ENCODE measurements at places on chromosomes 12 and 14. TPM values are rescaled to one million over a fixed set of nuclear protein-coding genes. Genes with fewer than 3 reads are reported as not detected.

DNA sequence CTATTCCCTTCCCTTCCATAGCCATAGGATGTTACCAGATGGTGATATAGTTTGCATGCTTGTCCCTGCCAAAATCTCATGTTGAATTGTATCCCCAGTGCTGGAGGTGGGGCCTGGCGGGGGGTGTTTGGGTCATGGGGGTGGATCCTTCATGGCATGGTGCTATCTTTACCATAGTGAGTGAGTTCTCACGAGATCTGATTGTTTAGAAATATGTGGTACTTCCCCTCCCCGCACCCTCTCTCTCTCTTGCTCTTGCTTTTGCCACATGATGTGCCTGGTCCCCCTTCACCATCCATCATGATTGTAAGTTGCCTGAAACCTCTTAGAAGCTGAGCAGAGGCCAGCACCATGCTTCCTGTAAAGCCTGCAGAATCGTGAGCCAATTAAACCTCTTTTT, 181.3 kb downstream of the CAND1 start:
- no peaks in the 10 kb centered on the region for H3K27me3 ChIP-seq
- H3K27ac ChIP-seq, result no peak overlapping the region
- H3K4me3 ChIP-seq, result no peak overlapping the region
- no peaks in the 10 kb centered on the region for H3K4me1 ChIP-seq
- H3K36me3 ChIP-seq, result no peaks in the 10 kb centered on the region

- H3K4me1 ChIP-seq, result peaks cover 8% of the 10 kb centered on the region
- H3K4me3 ChIP-seq, result no peak overlapping the region
- H3K36me3 ChIP-seq, result no peaks in the 10 kb centered on the region
- H3K27me3 ChIP-seq, result peaks cover 9% of the 10 kb centered on the region
Measured at GRCh38 chr14:103097994-103098957, 3.8 kb downstream of the EXOC3L4 start.

DNA sequence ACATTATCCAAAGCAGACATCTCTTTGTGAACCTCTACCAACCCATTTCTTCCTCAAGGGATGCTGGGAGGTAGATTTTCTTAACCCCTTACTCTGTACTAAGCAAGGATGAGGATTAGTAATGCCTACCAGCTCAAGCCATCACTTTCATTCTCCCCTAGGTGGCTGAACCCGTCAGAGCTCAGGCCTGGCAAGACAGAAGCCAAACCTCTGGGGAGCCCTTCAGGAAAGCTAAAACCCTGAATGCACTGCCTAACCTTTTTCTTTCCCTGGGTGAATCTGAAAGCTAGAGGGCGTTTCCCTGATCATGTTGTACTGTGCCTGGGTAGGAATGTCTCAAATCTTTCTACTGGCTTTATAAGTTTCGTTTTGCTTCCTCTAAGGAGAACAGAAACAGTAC, 617.3 kb downstream of the RPL10L start:
- H3K4me1 ChIP-seq, result no peaks in the 10 kb centered on the region
- no peak overlapping the region for H3K27ac ChIP-seq
- DNase-seq, result peak; percentile 55
- no peak overlapping the region for H3K4me3 ChIP-seq
- no peaks in the 10 kb centered on the region for H3K27me3 ChIP-seq

HOXC12 gene
- total RNA-seq, result not detected

GRCh38 chr14:96663076-96663475, 134.1 kb upstream of the VRK1 start:
- DNase-seq, result no peak
- H3K36me3 ChIP-seq, result no peaks in the 10 kb centered on the region
- no peak overlapping the region for H3K4me3 ChIP-seq
- H3K27me3 ChIP-seq, result no peaks in the 10 kb centered on the region
- peaks cover 10% of the 10 kb centered on the region for H3K4me1 ChIP-seq

CACNB3 gene
- total RNA-seq, result 33.8 TPM

GRCh38 chr14:68248481-68249255, 429.1 kb downstream of the RAD51B start:
- no peaks in the 10 kb centered on the region for H3K27me3 ChIP-seq
- DNase-seq, result peak; percentile 66
- H3K36me3 ChIP-seq, result no peaks in the 10 kb centered on the region
- peaks cover 10% of the 10 kb centered on the region for H3K4me1 ChIP-seq
- no peak overlapping the region for H3K4me3 ChIP-seq

KRT73 gene
- total RNA-seq, result not detected

DNA sequence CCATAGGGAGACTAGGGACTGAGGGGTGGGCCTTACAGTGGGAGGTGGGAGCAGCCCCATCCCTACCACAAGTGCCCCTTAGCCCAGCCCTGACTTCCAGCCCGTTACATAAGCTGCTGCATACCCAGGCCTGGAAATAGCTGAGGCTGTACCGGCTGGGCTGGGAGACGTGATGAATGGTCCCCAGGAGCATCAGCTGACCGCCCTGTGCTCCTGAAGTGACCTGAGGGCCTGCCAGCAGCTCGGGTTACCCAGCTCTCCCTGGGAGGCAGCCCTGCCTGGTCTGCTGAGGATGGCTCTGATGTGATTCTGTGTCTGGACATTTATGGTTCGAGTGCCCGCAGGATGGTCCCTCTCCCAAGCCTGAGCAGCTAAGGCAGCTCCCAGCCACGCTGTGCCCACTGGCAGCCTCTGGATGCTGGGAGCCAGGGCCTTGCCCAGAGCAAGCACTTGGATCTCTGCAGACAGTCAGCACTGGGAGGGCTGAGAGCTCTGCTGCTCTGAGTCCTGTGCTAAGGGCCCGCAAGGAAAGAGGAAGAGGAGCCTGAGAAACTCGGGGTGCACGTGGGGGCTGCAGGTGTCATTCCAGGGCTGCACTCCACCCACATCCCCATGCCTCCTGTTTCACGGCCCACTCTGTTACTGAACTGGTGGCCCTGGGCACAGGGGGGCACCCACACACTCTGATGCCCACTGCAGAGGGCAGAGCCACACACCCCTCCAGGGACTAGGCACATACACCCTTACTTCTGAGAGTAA, 20.5 kb downstream of the TAMALIN start:
- peaks cover 19% of the 10 kb centered on the region for H3K27me3 ChIP-seq
- H3K4me3 ChIP-seq, result no peak overlapping the region
- H3K27ac ChIP-seq, result no peak overlapping the region
- peak; percentile 65 for DNase-seq
- peaks cover 3% of the 10 kb centered on the region for H3K4me1 ChIP-seq

DNA sequence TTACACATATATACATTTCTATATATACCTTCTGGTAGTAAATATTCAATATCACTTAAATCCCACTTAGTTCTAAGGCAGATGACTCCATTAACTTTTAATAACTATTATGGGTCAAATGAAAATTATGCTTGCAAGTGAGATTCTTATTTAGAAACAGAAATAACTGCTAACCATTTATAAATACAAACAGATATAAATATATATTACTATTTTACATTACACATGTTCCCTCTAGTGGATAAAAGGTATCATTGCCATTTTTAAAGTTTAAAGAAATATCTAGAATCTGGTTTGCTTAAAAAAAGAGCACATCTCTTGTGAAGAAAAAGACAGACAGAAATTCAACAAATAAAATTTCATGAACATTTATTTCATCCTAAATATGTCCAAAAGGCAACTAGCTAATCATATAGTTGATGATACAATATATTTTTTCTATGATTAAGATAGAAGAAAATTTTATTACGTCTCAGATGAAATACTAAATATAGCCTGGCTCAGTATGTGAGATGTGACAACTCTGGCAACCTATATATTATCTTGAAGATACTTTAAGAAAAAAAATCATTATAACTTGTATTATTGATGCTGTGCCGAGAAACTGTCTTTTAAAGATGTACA, 11.7 kb upstream of the RAD51AP1 start:
- peaks cover 38% of the 10 kb centered on the region for H3K36me3 ChIP-seq
- no peaks in the 10 kb centered on the region for H3K4me1 ChIP-seq
- H3K4me3 ChIP-seq, result no peak overlapping the region
- no peak for DNase-seq

DNA sequence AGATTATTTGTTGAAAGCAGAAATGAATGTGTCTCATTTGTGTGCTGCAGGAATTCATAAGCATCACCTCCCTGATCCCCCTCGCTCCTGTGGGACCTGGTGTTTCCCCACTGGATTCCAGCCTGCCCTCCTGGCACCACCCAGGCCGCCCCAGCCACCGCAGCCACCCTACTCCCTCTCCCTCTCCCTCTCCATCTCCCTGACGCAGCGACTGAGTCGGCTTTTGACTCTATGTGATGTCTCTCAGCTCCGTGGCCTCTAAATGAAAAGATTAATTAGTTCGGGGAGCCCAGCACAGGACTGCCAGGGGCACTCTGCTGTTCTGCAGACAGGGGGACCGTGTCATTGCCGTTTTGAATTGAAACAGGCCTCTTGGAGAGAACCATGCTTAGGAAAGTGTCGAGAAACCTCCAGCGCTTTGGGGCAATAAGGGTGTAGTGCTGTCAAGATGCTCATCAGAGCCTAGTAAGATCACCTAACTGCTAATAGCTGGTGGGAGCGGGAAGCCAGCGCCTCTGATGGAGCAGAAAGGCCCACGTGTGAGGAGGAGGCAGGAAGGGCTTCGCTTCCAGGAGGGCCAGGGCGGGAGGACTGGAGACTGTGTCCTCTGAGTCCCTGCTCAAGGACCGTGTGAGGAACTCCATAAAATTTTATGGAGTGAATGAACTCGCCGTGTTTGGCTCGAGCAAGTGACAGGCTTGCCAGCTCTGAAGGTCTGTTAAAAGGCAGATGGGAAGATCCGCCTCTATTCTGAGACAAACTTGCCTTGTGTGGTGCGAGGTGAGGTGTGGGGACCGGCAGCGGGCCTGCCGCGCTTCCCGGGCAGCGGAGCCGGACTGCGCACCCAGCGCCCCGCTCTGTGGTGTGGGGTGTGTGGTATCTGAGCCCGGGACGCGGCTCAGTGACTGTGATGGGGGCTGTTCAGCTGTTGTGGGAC, 157.4 kb upstream of the C14orf180 start:
- peak; percentile 42 for DNase-seq
- no peaks in the 10 kb centered on the region for H3K36me3 ChIP-seq
- no peak overlapping the region for H3K4me3 ChIP-seq
- H3K27me3 ChIP-seq, result no peaks in the 10 kb centered on the region
- H3K4me1 ChIP-seq, result no peaks in the 10 kb centered on the region

DNA sequence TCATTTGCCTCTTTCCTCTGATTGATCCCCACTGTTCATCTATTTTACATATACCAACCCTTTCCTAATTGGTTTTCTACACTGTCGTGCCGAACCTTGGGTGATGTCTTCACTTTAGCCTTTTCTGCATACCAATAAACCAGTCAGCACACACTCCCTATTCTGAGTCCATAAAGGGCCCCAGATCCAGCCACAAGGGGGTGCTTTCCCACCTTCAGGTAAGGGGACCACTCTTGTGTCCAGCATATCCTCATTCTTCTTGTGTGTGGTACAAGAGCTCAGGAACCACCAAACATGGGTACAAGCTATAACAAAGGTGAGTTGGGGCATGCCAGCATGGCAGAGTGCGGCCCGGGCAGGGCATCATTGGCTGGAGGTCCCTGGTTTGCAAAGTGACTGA, 859.8 kb downstream of the FSCB start:
- no peak overlapping the region for H3K27ac ChIP-seq
- DNase-seq, result peak; percentile 86
- no peaks in the 10 kb centered on the region for H3K4me1 ChIP-seq
- no peaks in the 10 kb centered on the region for H3K27me3 ChIP-seq
- H3K36me3 ChIP-seq, result no peaks in the 10 kb centered on the region

DNA sequence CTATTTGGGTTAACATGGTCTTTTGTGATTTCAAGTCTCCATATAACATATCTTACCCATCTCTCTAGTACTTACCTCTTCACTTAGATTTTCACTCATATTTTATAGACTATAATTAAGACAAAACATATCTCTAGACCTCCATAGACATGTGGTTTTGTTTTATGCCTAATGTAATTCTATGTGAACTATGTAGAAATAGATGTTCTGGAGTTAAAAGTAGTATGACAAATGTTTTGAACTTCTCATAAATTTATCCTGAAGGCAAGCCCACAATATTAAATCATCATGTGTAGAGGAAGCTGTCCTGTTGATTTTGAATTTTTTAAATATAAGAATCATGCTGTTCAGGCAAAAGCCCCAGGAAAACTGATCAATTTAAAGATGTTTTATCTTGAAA, 169.2 kb downstream of the SYT1 start:
- no peaks in the 10 kb centered on the region for H3K36me3 ChIP-seq
- H3K27me3 ChIP-seq, result no peaks in the 10 kb centered on the region
- H3K4me1 ChIP-seq, result no peaks in the 10 kb centered on the region
- no peak for DNase-seq
- H3K4me3 ChIP-seq, result no peak overlapping the region

GRCh38 chr12:94222351-94223084, 74.1 kb downstream of the PLXNC1 start:
- H3K4me3 ChIP-seq, result no peak overlapping the region
- DNase-seq, result no peak
- no peaks in the 10 kb centered on the region for H3K4me1 ChIP-seq

IRAK3 gene
- 0.52 TPM for total RNA-seq

PTPRB gene
- total RNA-seq, result not detected

POTEM gene
- total RNA-seq, result not detected

TRIM9 gene
- 0.81 TPM for total RNA-seq

GRCh38 chr12:103455020-103455763, 40.6 kb downstream of the C12orf42 start:
- no peaks in the 10 kb centered on the region for H3K36me3 ChIP-seq
- no peaks in the 10 kb centered on the region for H3K27me3 ChIP-seq
- no peaks in the 10 kb centered on the region for H3K4me1 ChIP-seq
- no peak for DNase-seq
- no peak overlapping the region for H3K4me3 ChIP-seq

- H3K4me1 ChIP-seq, result peaks cover 9% of the 10 kb centered on the region
- peak; percentile 97 for DNase-seq
- peaks cover 24% of the 10 kb centered on the region for H3K27me3 ChIP-seq
Measured at GRCh38 chr14:77208291-77208978, 26.8 kb downstream of the TMEM63C start.

DNA sequence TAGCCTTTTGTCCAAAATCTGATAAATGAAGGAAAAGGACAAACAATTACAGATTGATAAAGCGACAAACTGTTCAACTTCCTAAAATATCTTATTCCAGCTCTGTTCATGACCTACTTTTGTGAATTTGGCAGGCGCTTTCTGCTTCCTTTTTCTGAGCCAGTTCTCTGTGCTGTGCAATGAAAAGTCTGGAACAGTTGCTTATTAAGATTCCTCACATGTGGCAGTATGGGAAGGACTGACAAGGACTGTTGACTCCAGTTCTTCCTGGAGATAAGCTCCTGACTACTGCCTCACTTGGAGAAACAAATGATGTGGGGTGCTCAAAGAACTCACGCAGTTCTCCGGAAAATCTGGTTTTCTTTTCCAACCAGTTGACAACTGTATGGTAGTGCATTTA, 58.3 kb upstream of the ANP32D start:
- no peaks in the 10 kb centered on the region for H3K36me3 ChIP-seq
- no peak overlapping the region for H3K27ac ChIP-seq
- no peak overlapping the region for H3K4me3 ChIP-seq
- peaks cover 43% of the 10 kb centered on the region for H3K27me3 ChIP-seq
- no peak for DNase-seq

- H3K27ac ChIP-seq, result no peak overlapping the region
- no peak for DNase-seq
- peaks cover 11% of the 10 kb centered on the region for H3K4me1 ChIP-seq
- peak overlapping the region; percentile 4 for H3K4me3 ChIP-seq
- H3K27me3 ChIP-seq, result no peaks in the 10 kb centered on the region
- no peaks in the 10 kb centered on the region for H3K36me3 ChIP-seq
Measured at GRCh38 chr12:105713606-105714305, 383.3 kb downstream of the C12orf75 start.

SMAGP gene
- total RNA-seq, result 43.5 TPM
